Activated CD4-positive, alpha-beta T cell treated with anti-CD3 and anti-CD28 coated beads for 4 hours (primary cell): ENCODE measurements at places on chromosomes 7 and 10.

DNA sequence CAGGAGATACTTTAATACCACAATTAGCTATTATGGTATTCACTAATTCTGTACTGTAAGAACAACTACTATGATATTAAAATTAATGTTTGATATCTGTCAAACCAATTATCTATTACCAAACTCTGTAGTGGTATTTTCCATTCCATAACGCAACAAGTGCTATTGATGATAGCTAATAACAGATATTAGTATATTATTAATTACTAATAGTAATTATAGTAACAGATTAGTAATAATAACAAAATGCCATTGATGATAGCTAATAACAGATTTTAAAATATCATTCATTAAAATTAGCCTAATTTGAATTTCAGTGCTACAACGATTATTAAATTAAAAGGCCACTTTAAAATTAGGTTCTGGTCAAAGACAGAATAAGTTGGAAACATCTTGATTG, 93.5 kb downstream of the BTRC start:
- DNase-seq = no peak

GRCh38 chr10:30190577-30191552, 131.5 kb upstream of the JCAD start:
- DNase-seq = no peak

GRCh38 chr7:755413-755805, 28.3 kb upstream of the PRKAR1B start:
- DNase-seq = no peak

GRCh38 chr7:140384894-140385545, 13.3 kb downstream of the SLC37A3 start:
- no peak for DNase-seq

- DNase-seq = no peak
Measured at GRCh38 chr7:17807242-17807641, 133.1 kb downstream of the SNX13 start.
